ENCODE measurements at places on chromosomes 16 and 17.
A peak's percentile ranks its signal among the peaks of the same experiment; 100 is the strongest.

- no peak for DNase-seq
These were observed 34.8 kb downstream of the UBN1 start for GRCh38 chr16:4882000-4882632.

- DNase-seq: no peak
These were observed 22.6 kb downstream of the SLC25A10 start for GRCh38 chr17:81734405-81735263.

DNA sequence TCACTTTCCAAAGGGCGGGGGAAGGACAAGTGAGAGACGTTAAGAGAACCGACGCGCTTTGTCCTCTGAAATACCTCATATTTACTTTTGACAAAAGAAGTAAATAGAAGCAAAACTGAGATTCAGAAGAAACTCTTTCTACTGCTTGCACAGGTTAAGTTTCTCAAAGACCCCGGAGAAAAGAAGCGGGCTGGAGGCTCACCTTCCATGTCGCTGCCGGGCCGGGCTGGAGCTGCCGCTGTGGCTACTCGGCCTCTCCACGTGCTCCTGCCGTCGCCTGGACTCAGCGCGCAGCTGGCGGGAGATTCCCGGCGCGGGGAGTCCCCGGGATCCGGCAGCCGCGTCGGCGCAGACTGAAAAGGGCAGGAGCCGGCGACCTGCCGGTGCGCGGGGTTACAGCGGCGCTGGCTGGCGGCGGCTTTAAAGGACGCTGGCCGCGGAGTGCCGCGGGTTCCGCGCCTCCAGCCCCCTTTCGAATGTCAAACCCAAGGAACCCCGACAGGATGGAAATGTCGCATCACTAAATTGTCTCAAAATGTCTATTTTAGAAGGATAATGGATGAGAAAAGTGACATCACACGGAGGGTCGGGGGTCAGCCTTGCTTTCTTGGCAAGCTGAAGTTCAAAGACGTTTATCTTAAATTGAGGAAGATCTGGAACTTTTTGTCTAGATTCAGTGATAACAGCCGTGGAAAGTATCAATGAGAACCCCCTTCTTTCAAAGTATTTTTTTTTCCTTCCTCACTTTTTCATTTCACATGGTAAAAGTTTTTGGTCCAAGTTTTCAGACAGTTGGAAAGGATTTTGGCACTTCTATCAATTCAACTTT lies at the start of gene IKZF3:
IKZF3 (minus strand) TSS at position 395 of the 829 bp plus-strand sequence; CDS start at position 209, 186 bp downstream.
- DNase-seq: peak; percentile 79

- no peak for DNase-seq
These were observed 8.9 kb upstream of the C16orf74 start for GRCh38 chr16:85759631-85760419.

GRCh38 chr16:58197314-58198012 lies 443 bp downstream of the CSNK2A2 start:
- DNase-seq: no peak

DNA sequence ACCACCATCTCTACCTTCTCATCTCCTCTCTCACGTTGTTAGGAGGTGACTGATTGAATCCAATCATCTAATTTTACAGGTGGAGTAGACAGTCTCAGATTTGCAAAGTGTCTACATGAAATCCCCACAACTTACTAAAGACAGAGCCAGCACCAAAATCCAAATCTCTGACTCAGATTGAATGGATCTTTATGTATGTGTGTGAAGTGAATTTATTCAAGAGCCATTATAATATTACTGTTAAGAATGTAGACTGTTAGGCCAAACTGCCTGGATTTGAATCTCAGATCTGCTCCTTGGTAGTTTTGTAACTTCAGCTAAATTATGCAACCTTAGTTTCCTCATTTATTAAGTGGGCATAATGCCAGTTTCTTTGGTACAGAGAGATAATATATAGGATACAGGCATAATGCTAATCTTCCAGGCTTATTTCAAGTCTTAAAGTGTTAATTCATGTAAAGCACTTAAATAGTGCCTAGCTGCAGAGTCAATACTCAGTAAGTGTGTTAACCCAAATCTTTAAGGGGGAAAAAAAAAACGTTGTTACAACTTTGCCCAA lies 12.7 kb downstream of the CNEP1R1 start:
- no peak for DNase-seq

- DNase-seq: no peak
These were observed 37.1 kb upstream of the BCAS3 start for GRCh38 chr17:60640503-60640902.

DNA sequence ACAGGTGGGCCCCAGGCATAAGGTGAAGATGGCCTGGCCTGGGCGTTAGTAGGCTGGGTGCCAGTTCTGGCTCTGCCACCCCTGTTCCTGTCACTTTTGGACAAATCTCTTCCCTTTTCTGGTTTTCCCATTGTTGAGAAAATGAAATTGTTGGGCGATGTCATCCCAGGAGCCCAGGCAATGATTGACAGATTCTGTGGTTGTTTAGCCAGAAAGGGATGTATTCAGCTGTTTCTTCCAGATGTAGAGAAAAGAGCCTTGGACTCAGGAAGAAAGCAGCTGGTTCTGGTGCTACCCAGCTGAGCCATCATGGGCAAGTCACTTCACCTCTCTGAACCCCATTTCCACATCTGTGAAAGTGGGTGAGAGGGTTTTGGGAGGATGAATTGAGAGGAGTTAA lies 60.1 kb upstream of the MRTFB start:
- DNase-seq: no peak

DNA sequence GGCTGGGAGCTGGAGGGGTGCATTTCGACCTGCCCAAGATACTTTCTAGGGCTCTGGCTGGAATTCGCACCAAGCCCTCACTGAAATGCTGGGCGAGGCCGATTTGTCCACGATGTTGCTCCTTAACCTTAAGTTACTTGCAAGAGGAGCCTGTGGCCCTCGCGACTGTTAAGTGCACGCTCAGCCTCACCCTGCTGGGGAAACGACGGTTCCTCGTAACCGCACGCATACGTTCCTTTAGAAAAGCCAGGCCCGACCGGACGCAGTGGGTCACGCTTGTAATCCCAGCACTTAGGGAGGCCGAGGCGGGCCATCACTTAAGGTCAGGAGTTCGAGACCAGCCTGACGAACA lies 607 bp upstream of the NCOR1 start:
- peak; percentile 1 for DNase-seq

DNA sequence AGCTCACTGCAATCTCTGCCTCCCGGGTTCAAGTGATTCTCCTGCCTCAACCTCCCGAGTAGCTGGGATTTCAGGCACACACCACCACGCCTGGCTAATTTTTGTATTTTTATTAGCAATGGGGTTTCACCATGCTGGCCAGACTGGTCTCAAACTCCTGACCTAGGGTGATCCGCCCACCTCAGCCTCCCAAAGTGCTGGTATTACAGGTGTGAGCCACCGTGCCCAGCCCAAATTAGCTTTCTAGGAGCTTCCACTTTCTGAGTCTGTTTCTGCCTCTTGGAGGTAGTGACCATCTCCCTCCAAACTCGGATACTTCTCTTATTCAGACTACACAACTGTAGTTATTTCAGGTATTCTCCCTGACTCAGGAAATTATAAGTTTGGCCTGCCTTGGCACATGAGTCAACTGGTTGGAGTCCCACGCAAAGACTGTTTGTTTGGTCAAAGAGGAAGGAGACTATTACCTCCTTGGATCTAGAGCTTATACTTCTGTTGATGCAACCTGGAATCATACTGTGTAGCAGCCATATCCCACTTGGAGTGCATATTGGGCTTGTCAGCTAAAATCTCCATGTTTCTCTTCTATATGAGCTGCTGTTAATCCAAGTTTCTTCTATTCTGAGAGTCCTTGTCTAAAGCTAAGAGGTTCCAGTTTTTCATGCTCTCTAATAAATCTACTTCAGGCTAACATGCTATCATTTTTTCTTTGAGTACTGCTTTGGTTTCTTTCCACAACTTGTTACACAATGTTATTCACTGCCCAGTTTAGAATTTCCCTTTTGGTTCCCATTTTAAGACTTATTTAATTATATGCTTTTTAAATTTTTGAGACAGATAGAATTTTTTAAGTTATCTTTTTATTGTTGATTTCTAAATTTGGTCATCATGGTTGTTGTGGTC lies 7.5 kb downstream of the IL4R start:
- DNase-seq: no peak

DNA sequence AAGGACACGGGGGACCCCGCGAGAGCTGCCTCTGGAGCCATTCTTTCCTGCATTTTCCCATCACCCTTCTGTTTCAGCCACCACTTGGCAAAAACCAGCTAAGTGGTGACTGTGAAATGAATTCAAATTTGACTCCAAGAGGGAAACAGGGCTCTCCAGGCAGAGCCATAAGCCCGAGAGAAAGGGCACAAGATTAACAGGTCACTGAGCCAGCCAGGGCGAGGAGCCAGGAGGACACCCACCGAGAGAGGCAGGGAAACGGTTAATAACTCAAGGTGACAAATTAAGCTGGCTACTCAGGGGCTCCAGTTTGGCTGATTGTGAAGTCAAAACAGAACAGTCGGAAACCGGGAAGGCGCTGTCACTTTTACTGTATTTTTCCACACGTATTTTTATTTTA lies 67.8 kb upstream of the SOX9 start:
- DNase-seq: no peak

DNA sequence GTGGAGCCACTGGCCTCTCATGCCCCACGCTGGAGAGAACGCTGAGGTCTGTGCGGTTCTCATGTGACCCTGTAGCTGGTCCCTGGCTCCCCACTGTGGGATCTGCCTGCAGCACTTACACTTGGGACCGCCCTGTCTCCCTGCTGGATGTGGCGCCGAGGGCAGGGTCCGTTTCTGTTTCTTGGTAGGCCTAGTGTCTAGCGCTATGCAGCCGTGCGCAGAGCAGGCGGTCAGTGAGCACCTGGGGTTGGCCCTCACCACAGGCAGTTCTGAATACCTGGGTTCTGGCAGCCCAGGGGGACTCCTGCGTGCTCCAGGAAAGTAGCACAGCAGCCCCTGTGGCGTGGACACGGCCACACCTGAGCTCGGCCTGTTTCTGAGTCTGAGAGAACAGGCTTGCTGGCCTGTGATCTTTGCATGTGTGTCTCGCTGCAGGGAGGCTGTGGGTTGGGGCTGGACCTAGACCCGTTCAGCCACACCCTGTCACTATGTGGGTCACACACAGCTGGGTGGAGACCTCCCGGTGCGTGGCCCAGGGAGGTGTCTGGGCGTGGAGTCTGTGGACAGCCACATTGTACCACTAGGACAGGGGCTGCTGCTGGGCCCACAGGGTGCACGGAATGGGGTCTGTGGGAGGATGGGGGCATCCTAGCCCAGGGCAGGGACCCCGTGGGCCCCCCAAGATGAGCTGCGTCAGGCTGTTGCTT lies 2.8 kb downstream of the CAPN15 start:
- no peak for DNase-seq

- no peak for DNase-seq
These were observed 164.1 kb downstream of the HS3ST4 start for GRCh38 chr16:25855818-25856217.

GRCh38 chr17:15406081-15406480 lies 61.3 kb downstream of the CDRT4 start:
- DNase-seq: no peak

DNA sequence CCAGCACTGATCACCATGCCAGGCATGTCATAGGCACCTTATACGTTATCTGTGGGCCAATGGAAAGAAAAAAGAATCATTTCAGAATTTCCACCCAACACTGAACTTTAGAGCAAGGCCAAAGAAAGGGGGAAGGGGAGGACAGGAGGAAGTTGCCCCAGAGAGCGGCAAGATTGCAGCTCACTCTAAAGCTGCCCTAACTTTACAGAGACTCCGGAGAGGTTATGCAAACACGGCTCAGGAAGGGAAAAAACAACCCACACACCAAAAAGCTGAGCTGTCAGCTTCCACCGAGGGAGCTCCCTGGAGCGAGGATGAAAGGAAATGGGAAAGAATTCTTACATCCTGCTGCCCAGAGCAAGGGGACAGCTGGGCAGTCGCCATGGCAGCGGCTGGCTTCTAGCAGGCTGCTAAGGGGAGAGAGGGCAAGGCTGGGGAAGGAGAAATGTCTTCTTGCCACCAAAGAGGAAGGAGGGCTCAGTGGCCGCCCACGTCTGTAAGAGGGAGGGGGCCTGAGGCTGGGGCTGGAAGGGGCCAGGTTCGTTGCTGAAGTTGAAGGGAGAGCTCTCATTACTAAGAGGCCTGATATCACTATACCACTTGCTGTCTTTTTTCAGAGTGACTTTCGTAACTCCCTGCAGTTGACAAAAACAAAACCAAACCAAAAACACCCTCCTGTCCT lies 18.2 kb downstream of the COTL1 start:
- DNase-seq: peak; percentile 64

DNA sequence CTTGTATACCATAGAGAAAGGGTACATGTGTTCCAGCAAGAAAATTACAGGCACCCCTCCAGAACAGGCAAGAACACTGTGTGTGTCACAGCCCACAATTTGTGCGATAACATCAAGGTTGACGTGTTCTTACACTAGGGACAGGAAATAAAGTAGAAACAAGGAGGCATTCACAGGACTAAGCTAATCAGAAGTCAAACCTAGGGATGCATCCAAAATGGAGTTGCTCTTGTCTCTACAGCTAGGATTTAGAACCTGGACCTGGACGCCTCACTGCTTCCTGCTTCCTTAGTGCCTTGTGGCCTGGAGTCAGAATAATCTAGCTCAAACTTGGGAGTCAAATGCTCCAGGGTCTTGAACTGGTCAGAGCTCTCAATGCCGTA lies 41.3 kb downstream of the GINS3 start:
- no peak for DNase-seq

DNA sequence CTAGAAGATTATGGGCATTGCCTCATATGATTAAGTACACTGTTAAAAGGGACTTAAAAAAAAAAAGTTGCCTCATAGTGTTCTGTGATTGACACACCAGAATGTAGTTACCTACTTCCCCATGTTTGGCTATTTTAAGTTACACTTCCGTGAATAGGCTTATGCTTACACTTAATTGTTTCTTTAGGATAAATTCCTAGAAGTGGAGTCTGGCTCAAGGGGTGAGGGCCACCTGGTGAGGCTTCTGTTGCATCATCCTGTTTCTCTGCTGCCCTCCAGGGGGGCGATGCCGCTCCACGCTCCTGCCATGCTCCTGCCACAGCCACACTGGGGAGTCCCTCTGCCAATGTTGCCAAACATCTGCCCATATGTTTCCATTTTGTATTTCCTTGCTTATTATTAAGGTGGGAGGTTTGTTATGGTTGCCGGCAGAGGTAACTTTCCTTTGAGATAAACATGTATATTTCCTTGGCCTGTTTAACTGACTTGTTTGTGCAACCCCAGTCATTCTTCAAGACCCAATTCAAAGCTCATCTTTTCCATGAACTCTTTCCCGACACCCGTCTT lies 73.1 kb downstream of the KSR1 start:
- DNase-seq: no peak

- DNase-seq: peak; percentile 39
These were observed 42.2 kb upstream of the GSE1 start for GRCh38 chr16:85570735-85571562.

GRCh38 chr17:42005166-42005565 lies 12.1 kb downstream of the DNAJC7 start:
- DNase-seq: no peak

GRCh38 chr17:50170662-50171370 lies 5.0 kb downstream of the SGCA start:
- DNase-seq: no peak

- no peak for DNase-seq
These were observed 5.2 kb downstream of the AHSP start for GRCh38 chr16:31532896-31533295.

Data from stimulated activated CD8-positive, alpha-beta memory T cell treated with anti-CD3 and anti-CD28 coated beads, Interleukin-4, amount 100 ng/mL, for 24 hours (primary cell).